Activated CD4-positive, alpha-beta T cell treated with anti-CD3 and anti-CD28 coated beads for 48 hours (primary cell): ENCODE measurements at places on chromosomes 4 and X.

DNA sequence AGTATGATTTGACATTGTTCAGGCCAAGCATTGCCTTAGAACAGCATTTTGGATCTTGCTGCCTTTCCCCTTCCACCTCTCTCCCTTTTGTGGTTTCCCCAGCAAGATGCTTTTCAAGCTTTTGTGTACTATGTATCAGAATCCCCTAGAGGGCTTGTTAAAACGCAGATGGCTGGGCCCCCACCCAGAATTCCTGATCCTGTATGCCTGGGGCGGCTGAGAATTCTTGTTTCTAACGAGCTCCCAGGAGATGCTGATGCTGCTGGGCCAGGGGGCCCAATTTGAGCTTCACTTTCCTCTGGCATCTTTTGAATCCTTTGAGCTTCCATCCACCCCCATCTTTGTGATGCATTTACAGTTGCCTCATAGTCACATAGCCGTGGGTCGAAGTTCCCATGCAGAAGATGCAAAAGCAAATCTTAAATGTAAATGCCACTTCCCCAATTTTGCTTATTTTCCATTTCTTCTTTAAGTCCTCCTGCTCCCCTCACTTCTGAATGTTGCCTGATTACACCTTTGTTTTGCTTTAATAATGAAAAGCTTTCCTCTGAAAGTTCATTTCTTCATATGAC lies 18.5 kb downstream of the HCCS start:
- no peak for DNase-seq

GRCh38 chr4:83371936-83372335 lies 37.3 kb upstream of the HPSE start:
- DNase-seq, result no peak

DNA sequence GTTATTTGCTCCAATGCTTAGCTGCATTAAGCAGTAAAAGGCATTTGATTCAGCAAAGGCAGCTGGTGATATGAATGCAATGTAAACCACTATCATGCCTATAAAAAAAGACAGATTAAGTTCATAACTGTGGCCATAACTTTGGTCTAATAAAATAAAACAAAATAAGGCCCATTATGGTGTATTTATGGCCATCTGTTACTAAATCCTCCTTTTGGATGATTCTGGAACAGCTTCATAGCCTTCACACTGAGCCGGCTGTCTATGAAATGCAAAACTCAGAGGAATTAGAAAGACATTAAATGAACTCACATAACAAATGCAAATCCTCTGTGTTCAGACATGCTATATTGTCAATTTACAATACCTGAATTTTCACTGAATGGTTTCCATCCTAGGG lies 223.7 kb upstream of the FAT4 start:
- no peak for DNase-seq

DNA sequence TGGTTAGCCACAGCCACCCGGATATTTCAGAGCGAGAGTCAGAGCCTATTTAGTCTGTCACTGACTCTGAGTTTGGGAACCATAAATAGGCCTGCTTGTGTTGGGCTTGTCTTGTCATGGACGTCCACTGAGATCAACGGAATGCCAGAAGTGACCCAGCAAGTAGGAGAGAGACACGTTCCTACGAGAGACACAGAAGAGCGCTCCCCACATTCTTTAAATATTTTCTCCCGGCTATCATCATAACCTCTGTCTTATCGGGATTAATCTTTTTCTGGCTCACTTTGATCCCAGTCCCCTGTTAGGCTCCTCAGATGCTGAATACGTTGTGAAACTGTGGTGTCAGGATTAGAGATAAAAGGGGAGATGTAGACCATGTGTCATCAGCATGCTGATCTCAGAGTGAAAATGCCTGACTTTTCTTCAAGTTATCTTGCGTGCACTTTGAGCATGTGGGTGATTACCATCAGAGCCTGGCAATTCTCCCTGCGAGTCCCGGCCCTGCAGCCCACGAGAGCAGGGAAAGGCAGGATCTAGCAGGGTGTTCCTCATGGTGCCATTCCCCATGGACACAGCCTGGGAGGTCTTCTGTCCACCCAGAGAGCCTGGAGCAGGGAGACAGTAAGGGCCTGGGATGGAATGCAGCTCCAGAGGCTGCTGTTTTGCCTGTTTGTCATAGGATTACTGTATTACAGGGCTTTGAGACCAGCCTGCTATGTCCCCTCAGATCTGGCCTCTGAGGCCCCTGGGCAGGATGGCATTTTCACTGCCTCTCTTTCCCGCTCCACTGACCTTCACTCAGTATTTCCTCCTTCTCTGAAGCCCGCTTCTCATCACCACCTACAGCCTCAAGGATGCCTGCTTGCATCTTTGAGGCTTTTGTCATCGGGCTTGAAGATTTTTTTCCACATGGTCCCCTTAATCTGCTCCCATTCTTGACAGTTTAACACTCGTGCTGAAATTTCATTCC lies 2.8 kb upstream of the TENM3 start:
- DNase-seq, result no peak

GRCh38 chrX:48754238-48754637 lies 7.3 kb upstream of the GLOD5 start:
- DNase-seq, result no peak

DNA sequence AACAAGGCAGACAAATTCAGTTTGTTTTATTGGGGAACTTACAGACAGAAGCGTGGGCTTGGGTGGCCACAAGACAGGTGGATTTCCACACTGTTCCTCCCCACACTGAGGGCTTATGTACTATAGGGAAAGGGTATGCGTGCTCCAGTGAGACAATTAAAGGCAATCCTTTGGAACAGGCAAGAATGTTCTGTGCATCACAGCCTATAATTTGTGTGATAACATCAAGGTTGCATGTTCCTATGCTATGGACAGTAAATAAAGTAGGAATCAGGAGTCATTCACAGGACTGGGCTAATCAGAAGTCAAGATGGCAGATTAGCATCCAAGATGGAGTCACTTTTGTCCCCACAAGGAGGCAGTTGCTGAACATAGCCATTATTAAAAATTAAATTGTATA lies 84.6 kb upstream of the TRIM2 start:
- no peak for DNase-seq

DNA sequence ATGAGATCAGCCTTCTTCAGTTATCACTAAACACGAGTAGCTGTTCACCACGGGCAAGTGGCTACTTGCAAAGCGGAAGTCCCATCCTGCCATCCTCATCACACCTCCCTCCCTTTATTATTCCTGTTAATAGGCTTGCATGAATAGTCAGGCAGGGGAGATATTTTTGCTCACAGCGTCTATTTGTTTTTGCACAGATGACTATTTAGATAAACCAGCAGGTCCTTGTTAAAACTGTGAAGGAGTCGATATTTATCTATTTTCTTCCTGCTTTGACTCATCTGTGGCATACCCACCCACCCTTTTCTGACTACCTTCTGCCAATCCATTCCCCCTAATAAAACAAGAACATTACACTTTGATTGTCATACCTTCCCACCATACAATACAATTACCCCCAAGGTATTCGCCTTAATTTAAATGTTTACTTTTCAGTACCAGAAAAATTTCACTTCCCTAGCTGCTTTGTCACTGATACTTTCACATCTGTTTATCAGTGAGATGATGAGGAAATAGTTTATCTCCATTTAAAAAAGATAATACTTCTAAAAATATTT lies 96.6 kb upstream of the BANK1 start:
- DNase-seq, result no peak

DNA sequence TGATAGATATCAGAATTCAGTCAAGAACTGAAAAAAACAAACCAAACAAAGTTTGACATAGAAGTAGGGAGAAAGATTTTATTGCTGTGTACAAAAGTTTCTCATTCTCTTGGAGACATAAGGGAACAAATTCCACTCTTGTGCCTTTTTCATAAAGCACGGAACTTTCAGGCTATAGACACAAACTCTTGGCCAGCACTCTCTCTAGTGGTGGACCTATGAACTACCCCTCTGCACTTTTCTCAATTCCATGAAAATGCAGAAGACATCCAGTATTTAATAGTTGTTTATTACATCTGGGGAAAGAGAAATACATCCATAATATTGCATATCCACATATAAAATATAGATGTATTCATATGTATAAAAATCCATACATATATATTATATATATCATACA lies 291.6 kb upstream of the HS3ST1 start:
- no peak for DNase-seq

- no peak for DNase-seq
Measured at GRCh38 chrX:65463550-65463949, 71.0 kb downstream of the LAS1L start.

DNA sequence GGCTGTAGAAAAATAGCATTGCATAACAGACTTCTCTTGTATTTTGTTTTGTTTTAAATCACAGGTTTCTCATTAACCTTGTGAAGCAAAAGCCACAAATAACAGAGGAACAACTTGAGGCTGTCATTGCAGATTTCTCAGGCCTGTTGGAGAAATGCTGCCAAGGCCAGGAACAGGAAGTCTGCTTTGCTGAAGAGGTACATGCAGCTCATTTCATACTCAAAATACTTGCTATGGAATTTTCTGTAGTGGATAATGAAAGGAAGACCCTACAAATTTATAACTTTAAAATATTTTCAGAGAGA lies 17.6 kb downstream of the AFP start:
- DNase-seq, result no peak

- no peak for DNase-seq
Measured at GRCh38 chrX:5756616-5757015, 472.1 kb downstream of the NLGN4X start.

DNA sequence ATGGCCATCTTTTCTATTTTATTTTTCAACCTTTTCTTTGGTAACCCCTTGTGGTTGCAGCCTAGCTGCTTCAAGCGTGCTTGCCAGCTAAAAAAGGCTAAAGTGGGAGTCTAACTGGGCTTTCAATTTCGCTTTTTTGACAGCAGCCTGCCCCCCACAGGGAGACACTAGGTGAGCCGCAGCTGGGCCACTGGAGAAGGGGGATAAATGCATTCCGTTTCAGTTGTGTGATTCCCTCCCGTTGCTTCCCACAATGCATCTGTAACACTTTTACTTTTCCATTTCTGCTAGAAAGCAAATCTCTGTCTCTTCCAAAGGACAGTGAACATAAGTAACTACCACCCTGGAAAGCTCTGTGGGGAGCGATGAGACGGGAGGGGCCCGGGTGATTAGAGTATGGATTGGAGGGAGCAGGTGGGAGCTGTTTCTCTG lies 86.3 kb upstream of the RAPGEF2 start:
- DNase-seq, result no peak

GRCh38 chr4:78644744-78645330 lies 93.3 kb downstream of the ANXA3 start:
- DNase-seq, result peak; percentile 62

GRCh38 chr4:140533951-140534480 lies 10.0 kb downstream of the ELMOD2 start:
- DNase-seq, result no peak
